ENCODE measurements at places on chromosomes 4 and X.

GRCh38 chrX:130212371-130212770 lies 40.6 kb downstream of the RAB33A start:
- DNase-seq: no peak

GRCh38 chrX:45400027-45400779 lies 199.5 kb upstream of the DIPK2B start:
- DNase-seq: no peak

GRCh38 chr4:95129821-95130311 lies 372.1 kb downstream of the BMPR1B start:
- peak; percentile 82 for DNase-seq

DNA sequence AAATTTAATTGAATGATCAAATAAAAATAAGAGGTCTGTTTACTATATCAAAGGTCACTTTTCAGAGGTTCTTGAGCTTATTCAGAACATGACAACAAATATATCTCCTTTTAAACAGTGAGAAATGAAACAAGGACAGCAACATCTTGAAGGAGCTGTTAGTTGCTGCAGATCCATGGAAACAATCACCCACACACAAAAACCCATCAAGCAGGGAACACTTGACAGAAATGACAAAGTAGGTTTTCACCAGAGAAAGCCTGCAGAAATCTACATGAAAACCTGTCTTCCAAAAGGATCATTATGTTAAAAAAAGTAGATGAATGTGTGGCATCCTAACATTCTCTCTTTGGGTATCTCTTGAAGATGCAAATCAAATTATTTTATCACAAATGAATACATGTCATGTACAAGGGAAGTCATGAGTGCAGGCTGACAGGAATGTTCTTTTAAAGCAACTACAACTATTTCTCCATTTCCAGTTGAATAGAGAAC lies 203.0 kb downstream of the GRIA2 start:
- no peak for DNase-seq

DNA sequence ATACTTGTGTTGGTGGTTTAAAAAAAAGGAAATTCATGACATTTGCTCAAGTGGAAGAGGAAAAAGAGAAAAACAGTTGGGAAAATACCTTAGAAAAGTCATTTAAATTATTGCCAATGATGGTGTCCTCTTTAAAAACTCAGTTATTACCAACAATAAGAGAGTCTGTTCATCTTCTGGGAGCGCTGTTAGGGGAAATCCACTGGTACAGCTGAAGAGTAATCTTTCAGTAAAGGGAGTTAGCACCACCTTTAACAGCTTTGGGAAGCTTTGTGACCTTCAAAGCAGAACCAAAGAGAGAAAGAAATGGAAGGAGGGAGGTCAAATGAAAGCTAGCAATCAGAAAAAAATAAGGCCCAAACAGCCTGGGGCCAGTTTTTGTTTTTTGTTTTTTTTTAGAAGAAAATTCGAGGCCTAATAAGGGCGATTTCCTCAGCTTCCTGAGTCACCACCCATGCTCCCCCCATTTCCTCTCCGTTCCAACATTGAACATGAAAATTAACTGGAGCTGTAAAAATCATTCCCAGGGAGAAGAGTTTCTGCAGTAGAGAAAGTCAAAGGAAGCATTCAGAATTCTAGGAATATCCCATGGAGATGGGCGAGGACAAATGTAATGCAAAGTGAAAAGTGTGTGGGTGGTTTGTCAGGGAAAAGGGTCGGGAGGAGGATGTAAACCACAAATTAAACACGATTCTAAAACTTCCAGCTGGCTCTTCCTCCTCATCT lies 115.1 kb downstream of the SH3KBP1 start:
- DNase-seq: peak; percentile 24

DNA sequence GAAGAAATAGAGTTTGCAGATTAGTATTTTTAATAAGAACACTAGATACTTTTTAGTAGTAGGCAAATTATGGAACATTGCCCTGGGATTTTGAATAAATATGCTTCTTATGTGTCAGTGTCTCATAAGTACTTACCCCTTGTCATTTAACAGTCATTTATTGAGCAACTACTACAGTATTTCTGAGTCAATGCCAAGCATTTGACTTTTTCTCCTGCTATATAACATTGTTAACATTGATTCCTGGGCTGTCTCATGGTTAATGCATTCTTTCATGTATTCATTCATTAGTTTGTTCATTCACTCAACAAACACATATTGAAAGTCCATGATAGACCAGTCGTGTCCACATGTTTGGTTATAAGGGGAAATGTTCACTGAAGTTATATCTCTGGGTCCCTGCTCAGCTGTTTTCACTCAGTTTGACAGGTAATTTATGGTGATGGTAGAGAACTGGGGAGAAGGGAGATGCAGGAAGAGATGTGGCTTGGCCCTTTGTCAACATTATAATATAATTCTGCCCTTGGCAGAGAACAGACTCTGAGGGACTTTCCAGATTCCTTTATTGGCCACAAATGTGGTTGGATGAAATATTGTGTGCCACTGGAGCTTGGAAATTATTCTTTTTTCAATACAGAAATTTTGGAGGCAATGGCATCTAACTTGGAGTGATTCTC lies 49.8 kb downstream of the OSTC start:
- DNase-seq: no peak

- DNase-seq: no peak
These were observed 46.6 kb downstream of the IL13RA2 start for GRCh38 chrX:114970806-114971205.

Measured in inflammatory macrophage treated with lipopolysaccharide for 1 hour (primary cell).